ENCODE measurements at places on chromosomes 5 and 9. TPM values are rescaled to one million over a fixed set of nuclear protein-coding genes. Genes with fewer than 3 reads are reported as not detected.

Gene GMCL2
- not detected for total RNA-seq

Gene GALNT12
- total RNA-seq: 72.3 TPM

Gene IL5
- total RNA-seq: not detected

Gene SPINK1
- 0.59 TPM for total RNA-seq

Gene TTLL11
- total RNA-seq: 4.6 TPM

Gene DPYSL3
- total RNA-seq: 263 TPM

Data from smooth muscle cell of the umbilical artery (primary cell).